ENCODE measurements at places on chromosomes 1 and 21. TPM values are rescaled to one million over a fixed set of nuclear protein-coding genes. Genes with fewer than 3 reads are reported as not detected.

The MMP23B gene
- polyA plus RNA-seq, result not detected

The LGR6 gene
- 3.5 TPM for polyA plus RNA-seq

The NMNAT1 gene
- polyA plus RNA-seq, result 11.0 TPM

The ITLN2 gene
- not detected for polyA plus RNA-seq

DNA sequence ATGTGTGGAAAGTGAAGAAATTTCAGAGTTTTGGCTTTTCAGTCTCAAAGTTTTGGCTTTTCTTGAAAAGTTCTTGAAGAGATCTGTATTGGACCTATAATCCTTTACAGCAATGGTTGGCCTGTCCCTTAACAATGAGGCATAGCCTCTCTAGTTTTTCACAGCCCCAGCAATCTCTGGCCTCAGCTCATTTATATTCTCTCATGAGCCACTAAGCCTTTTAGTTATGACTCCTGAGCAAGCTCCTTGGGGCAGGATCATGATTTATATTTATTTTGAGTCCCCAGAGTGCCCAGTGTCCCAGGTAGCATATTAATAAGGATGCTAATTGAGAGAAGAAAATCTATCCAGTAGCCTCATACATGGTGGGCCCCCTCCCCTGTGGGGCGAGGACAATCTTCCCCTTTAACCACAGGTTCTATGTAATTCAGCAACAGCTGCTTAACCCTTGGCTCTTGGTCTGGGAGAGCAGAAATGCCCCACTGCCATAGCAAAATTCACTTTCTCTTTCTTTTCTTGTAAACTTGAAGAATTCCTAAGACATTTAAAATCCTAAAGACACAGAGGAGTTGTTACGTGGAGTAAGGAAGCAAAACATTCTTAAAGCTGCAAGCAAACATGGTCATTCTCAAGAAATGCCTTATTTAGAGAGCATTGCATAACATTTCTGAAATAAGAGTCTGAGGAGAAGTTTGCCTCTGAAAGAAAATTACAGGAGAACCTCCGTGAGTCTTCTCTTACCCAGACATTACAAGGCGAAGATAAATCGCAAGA, 6.3 kb downstream of the NGF start:
- no peak for DNase-seq

DNA sequence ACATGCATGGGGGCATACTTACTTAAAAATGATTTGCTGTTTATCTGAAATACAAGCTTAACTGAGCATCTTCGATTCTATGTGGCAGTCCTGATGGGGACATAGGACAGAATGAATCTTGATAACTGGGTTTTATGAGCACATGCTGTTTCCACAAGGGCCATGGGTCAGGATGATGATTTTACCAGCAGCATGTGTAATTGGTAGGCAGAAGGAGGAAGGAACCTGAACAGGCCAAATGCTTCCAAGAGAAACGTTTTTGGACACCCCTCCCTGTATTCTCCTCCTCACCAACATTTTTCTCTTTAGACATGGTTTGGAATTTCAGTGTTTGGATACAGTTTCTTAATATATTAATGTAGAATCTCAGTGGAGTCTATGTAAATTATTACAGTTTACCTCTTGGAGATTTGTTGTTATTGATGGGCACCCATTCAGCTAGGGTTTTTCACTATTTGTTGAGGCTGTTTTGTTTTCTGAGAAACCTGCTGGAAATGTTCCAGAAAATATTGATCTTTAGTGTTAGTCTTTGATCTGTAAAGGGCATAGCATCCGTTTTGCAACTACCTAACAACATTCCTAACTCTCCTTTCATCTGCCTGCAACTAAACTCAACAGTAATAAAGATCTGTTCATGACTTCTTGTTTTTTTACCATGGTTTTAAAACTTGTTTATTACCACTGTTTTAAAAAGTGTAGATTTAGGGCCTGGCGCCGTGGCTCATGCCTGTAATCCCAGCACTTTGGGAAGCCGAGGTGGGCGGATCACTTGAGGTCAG, 42.0 kb downstream of the TBCE start:
- DNase-seq, result no peak

DNA sequence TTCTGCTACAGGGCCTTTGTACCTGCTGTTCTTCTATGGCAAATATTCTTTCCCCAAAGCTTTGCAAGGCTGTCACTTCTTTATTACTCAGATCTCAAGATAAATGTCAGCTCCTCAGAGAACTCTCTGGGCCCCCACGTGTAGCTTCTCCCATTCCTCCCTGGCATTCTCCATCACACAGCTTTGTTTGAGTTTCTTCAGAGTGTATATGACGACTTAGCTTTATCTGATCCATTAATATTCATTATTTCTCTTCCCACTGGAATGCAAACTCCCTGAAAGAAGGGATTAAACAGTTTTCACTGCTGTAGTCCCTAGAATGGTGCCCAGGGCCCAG, 174.6 kb upstream of the EDN2 start:
- DNase-seq, result no peak

GRCh38 chr1:166470441-166470840, 303.6 kb upstream of the FAM78B start:
- DNase-seq, result no peak

DNA sequence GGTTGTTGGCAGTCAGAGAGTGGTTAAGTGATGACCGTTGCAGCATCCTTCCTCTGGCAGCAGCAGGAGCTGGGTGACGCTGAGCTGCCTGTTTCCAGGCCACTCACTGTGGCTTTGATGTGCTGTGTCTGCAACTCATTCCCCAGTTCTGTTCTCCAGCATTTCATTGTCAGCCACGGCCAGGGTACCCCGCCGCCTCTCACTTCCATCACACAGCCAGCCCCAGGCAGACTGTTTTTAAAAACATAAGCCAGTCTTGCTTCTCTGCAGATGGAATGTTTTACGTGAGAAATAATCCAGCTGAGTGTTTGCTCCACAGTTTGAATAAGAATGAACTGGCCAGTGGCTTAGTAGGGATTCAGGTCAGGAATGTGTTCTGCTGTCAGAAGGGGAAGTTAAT, 21.5 kb upstream of the ST6GALNAC3 start:
- no peak for DNase-seq

- no peak for DNase-seq
These were observed 154.0 kb downstream of the MATN1 start for GRCh38 chr1:30569384-30569783.

DNA sequence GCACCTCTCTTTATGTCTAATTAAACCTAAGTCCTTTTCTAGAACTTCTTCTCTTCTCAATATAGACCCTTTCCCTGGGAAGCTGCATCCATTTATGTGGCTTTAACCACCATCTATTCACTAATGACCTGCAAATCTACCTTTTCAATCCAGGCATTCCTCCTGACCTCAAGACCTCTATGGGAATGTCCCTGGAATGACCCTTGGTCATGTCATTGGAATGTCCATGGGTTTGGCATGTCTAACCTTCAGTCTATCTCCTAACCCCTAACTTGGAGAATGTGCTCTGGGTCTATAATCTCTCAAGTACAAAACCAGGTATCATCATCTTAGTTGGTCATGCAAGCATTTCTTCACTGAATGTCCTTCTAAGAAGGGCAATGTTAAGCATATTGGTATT, 196.1 kb downstream of the KCNH1 start:
- DNase-seq, result no peak

- DNase-seq, result no peak
These were observed 170.2 kb downstream of the DYRK1A start for GRCh38 chr21:37536616-37537278.

GRCh38 chr1:31904339-31905092, 33.7 kb downstream of the PTP4A2 start:
- DNase-seq, result no peak

GRCh38 chr21:39186676-39187075, 3.4 kb upstream of the PSMG1 start:
- no peak for DNase-seq

DNA sequence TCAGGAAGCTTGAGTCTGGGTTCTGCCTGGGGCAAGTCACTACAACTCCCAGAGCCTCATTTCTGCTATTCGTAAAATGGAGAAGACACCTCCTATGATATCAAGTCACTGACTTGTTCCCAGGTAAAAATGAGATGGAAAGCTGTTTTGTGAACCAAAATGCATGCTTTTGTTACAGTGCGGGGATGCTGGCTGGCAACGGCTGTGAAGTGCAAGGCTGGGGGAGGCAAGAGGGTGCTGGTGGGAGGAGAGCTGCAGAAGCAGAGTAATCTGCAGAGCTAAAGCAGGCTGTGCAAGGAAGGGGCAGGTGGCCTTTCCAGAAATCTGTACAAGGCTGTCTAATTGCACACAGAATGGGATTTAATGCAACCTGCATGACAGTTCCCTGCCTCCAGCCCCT, 150.9 kb downstream of the CNIH3 start:
- DNase-seq, result no peak

GRCh38 chr21:44092211-44092610, 15.0 kb upstream of the PWP2 start:
- no peak for DNase-seq

All from muscle of arm (tissue), 14 donors.